Right atrium auricular region (tissue), 2 donors: ENCODE measurements at places on chromosomes 7 and 10.

- DNase-seq, result no peak
Observed at GRCh38 chr7:6482307-6482706, 34.6 kb upstream of the DAGLB start.

DNA sequence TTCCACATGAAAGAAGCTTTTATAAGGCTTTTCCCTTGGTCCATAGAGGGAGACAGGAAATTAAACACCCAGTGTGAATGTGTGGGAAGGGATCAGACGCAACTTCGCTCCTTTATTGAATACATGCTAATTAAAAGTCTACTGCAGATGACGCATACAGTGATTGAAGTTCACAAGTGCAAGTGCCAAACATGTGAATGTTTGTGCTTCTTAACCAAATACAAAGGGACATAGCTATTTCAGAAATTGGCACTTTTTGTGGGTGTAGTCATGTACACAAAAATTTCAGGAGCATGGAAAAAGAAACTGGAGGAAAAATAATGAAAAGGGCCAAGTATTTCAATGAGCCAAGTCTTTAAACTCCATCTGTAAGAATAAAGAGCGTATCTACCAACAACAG, 283.7 kb downstream of the SKAP2 start:
- DNase-seq, result no peak

DNA sequence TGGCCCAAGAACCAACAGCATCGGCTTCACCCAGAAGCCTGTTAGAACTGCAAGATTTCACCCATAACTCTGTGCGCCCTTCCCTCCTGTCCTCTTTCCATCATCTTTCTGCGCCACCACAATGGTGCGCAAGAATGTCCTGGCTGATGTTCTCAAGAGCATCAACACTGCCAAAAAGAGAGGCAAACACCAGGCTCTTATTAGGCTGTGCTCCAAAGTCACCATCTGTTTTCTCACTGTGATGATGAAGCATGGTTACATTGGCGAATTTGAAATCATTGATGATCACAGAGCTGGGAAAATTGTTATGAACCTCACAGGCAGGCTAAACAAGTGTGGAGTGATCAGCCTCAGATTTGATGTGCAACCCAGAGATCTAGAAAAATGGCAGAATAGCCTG, 115.2 kb upstream of the FGFR2 start:
- DNase-seq, result no peak

- DNase-seq, result no peak
Observed at GRCh38 chr10:106866244-106866845, 298.2 kb downstream of the SORCS1 start.

GRCh38 chr7:39027491-39027890, 49.8 kb downstream of the POU6F2 start:
- DNase-seq, result no peak

GRCh38 chr7:101126651-101127459, at the start of gene SERPINE1:
Gene SERPINE1, plus strand, starts transcription at chr7:101127104. Its CDS starts 1,290 bp downstream, at chr7:101128394.
- DNase-seq, result peak; percentile 96
